ENCODE measurements at places on chromosomes 1 and 21.

GRCh38 chr1:116991171-116991845 is 10.3 kb upstream of the CD101 start:
- DNase-seq, result no peak

DNA sequence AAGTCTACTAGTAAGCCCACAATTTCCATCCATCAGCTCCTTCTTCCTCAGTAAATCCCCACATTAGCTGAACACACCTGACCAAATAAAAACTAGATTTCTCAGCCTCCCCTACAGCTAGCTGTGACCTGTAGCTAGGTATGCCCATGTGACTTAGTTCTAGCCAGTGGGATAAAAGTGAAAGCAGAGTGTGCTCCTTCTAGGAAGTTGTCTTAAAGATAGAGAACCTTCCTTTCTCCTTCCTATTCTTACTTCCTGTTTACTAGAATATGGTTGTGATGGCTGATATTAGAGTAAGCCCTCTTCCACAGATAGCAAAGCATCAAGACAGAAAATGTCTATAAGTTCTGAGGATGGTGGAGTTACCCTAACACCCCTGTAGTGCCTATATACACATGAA is 67.0 kb downstream of the PIK3R3 start:
- DNase-seq, result no peak

DNA sequence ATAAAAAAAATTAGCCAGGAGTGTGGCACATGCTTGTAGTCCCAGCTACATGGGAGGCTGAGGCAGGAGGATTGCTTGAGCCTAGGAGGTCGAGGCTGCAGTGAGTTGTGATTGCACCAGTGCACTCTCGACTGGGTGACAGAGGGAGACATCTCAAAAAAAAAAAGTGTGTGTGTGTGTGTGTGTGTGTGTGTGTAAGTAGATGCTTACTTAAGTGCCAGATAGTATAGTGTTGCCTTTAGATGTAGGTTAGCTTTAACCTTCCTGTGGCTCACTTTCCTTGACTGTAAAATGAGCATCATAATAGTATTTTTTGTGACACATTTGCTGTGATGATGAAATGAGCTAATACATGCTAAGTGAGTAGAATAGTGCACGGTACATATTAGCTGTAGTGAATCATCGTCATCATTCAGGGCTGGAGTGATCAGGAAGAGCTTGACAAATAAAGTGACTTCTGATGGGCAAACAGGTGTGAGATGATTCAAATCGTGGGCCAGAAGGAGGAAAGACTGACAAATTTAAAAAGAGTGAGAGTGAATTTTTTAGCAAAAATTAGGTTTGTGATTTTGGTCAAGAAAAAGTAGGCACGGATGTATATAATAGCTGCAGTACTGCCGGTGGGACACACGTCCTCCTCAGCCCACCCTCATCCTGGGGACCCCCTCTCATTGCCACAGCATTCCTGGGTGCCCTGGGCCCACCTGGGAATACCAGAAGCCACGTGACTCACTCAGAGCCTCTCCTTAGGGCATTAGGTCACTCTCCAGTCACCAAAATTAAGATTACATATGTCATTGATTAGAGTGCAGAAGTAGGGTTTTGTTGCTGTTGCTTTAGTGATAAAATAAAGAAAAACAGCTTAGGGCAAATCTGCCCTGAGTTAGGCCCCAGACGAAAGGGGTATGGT is 33.9 kb downstream of the EIF2D start:
- DNase-seq, result no peak

DNA sequence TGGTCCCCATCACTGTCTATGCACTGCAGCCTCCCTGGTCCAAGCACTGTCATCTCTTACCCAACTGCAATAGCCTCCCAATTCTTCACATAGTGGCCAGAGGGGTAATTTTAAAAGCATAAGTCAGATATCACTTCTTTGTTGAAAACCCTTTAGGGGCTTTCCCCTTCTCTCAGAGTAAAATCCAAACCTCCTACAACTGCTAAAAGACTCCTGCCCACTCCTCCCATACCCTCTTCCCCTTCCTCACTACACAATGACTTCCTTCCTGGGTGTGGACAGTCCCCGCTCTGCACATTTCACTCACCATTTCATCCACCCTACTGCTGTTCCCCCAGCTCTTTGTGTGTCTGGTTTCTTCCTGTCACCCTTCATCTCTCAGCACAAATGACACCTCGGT is 8.3 kb downstream of the MCOLN2 start:
- no peak for DNase-seq

GRCh38 chr1:59360170-59360569 is 63.3 kb downstream of the FGGY start:
- DNase-seq, result peak; percentile 66

DNA sequence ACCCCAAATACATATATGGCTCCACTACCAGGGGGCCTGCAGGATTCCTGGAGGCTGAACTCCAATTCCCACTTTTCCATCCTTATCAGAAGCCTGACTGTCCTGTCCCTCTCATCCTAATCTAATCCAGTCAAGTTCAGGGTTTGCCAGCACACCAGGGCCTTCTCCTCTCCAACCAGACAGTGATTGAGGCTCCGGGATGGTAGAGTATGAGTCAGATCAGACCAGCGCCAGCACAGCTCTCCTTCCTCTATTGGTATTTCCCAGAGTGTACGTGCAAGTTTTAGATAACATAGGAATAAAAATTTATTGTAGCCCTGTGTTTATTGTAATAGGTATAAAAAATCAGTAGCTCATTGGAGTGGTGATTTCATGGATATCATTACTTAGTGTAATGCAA is 24.5 kb upstream of the RCSD1 start:
- no peak for DNase-seq

DNA sequence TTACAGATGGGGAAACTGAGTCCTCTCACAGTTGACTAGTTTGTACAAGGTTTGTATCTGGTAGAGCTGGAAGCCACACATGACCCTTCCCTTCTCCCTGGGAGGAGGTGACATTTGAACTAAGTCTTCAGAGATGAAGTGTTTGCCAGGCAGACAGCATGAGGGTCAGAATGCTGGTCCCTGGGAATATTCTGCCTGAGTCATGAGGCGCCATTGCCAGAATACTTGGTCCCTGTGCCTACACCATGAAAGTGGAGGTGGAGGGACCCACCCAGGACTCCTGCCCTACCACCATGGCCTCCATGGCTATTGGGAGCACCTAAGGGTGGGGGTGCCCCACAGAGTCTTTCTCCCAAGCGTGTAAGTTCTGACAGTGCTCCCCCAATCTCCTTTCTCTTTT is 7.0 kb downstream of the RPS6KA1 start:
- DNase-seq, result no peak

GRCh38 chr1:203985676-203986075 is 87.2 kb upstream of the SOX13 start:
- no peak for DNase-seq

- DNase-seq, result no peak
Observed at GRCh38 chr21:27333096-27333495, 366.2 kb upstream of the ADAMTS5 start.

DNA sequence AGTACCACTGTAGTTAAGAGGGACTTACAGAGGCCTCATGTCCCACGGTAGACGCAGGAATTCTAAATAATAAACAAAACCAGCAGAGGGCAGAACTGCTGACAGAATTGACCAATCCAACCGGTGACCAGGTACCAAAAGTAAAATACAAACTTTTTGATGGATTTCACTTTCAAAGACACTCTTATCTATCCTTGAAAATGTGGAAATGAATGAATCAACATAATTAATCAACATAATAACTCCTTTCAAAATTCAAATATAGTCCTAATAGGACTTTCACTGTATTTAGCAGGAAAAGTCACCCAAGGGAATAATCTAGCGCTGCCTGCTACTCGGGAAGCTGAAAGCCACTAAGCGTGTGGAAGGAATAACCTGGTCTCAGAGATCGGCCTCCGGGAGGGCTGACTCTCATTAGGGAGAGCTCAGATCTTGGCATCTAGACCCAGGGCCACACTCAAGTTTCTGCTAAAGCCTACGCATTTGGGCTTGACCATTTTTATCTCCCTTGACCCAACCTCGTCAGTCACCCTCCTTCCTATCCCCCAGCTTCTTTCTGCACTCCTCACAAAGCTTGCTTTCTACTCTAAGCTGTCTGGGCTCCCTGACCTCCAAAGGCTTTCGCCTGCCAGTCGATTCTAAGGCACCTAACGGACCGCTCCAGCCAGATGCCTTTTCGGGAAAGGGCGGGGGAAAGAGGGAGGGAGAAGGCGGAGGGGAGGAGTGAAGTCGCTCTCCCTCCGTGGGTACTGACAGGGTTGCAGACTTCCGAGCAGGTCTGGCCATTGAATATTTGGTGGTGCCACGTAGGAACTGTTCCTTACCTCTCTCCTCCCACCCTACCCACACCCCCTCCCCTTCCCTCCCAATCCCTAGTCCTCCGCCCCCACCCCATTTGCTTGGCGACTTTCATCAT is 1.6 kb downstream of the COL11A1 start:
- DNase-seq, result peak; percentile 13

- DNase-seq, result peak; percentile 34
Observed at GRCh38 chr21:21163904-21164303, 165.7 kb downstream of the NCAM2 start.

DNA sequence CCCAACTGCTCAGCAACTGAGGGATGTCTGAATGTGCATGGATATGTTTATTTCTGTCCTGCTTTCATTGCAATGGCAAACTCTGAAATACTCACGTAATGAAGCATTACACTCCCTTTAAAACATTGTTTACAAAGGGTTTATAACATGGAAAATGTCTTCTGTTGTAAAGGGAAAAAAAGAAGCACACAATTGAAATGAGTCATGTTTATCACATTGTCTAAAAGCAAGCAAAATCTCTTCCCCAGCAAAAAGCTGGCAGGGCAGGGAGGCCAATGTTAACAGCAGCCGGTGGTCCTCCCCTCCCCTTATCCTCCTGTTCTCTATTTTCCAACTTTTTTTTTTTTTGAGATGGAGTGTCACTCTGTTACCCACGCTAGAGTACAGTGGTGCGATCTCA is 3.9 kb upstream of the EFNA1 start:
- no peak for DNase-seq

DNA sequence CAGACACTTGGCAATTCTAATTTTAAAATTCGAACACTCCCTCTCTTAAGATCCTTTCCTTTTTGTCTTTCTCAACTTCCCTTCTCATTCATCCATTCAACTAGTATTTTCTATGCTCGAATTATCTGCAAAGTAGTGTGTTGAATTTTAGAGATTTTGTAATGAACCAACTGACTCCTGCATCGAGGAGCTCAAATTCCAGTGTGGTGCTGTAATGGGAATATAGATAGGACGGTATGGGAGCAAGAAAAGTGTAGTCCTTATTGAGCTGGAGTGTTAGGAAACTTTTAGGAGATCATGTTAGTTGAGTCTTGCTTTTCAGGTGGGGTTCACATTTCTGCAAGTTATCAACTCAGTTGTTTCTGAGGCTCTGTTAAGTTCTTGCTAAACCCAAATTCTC is 897.5 kb downstream of the TTLL7 start:
- DNase-seq, result no peak

- no peak for DNase-seq
Observed at GRCh38 chr1:166703141-166703540, 136.1 kb upstream of the POGK start.

- DNase-seq, result no peak
Observed at GRCh38 chr1:38028105-38028591, 15.6 kb downstream of the UTP11 start.

DNA sequence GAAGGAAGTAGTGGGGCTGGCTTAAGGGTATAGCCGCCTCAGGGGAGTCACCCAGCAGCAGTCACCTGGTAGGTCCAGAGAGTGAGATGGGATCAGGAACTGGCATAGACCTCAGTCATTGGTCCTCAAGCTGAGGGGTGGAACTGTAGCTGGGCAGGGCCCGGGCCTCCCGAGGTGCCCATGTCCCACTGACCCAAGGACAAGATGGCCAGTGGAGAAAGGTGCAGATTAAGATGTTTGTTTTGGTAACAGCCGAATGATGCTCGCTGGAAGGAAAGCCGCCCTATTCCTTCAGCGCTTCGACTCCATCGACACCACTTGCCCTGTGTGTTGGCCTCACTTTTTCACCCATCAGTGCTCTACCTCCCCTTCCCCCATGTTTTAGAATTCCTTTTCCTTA is 16.4 kb downstream of the COL9A2 start:
- no peak for DNase-seq

DNA sequence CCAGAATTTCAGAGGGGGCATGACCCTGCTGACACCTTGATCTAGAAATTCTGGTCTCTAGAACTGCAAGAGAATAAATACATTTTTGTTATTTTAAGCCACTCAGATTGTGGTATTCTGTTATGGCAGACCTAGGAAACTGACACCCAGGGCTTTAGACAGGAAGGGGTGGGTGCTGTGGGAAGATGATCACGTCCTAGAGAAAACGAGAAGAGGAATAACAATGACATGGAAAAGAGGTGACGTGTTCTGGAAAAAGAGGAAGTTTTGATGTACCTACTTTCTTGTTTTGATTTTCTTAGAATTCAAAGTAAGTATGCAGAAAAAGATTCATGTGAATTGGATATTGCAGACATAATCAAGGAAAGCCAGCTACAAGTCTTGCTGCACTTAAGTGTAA is 232.9 kb upstream of the RUNX1 start:
- DNase-seq, result no peak

GRCh38 chr1:203340112-203340790 is 10.7 kb downstream of the FMOD start:
- DNase-seq, result peak; percentile 45

- no peak for DNase-seq
Observed at GRCh38 chr1:63807046-63807445, 33.2 kb downstream of the ROR1 start.

- no peak for DNase-seq
Observed at GRCh38 chr1:86101616-86102015, 55.0 kb downstream of the COL24A1 start.

DNA sequence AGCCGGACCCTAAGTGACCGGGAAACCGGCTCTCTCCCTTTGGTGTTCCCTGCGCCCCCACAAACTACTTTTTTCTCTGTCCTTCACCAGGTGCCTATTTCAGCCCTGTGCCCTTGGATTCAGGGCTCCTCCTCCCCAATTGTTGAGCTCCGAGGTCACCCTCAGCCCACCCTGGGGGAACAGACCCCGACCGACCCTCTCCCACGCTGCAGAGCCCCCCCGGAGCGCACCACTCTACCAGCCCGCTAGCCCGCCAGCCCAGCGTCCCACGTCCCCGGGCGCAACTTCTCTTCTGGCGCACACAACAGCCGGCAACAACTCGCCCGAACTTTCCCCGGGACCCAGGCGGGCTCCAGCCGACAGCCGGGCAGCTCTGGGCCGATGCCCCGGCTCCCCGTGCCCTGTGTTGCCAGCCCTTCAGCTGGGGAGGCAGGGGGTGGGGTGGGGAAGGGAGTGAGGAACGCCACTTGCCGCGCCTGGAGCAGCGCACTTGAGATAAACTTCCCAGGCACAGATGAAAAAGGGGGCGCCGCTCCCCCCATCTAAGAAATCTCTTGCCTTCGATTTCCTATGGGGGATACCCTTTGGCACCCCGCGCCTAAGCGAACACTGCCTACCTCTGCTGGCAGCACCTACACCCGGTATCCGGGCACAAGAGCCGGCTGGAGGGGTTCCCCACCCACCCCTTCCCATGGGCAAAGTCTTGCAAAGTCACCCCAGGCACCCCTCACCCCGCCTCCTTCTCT is 997 bp downstream of the CASZ1 start:
- DNase-seq, result no peak

Measured in RCC 7860 (cell line).